ENCODE measurements at places on chromosomes 11 and 22.
A peak's percentile ranks its signal among the peaks of the same experiment; 100 is the strongest.

- peak; percentile 8 for DNase-seq
Observed at GRCh38 chr22:20117633-20118299, 740 bp upstream of the TRMT2A start.

DNA sequence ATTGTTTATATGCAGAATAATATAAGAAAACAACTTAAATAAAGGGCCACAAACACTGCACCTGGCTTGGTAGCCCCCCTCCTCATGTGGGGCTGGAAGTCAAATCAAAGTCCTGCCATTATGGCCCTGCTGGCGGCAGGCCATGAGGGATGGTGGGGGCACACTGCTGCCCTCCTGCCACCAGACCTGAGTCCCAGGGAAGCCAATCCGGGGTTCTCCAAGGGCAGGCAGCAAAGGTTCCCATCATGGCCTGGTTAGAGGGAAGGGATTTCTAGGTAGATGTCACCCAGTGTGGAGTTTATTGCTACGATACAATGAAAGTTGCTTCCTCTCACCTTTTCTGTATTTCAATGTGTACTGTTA is 39.1 kb downstream of the C11orf58 start:
- DNase-seq, result no peak

GRCh38 chr11:1435820-1436467 is 46.2 kb downstream of the BRSK2 start:
- DNase-seq, result peak; percentile 71

GRCh38 chr22:28884747-28885350 is 1.5 kb downstream of the ZNRF3 start:
- DNase-seq, result no peak

- DNase-seq, result no peak
Observed at GRCh38 chr22:43201486-43202219, 14.7 kb upstream of the TTLL12 start.

DNA sequence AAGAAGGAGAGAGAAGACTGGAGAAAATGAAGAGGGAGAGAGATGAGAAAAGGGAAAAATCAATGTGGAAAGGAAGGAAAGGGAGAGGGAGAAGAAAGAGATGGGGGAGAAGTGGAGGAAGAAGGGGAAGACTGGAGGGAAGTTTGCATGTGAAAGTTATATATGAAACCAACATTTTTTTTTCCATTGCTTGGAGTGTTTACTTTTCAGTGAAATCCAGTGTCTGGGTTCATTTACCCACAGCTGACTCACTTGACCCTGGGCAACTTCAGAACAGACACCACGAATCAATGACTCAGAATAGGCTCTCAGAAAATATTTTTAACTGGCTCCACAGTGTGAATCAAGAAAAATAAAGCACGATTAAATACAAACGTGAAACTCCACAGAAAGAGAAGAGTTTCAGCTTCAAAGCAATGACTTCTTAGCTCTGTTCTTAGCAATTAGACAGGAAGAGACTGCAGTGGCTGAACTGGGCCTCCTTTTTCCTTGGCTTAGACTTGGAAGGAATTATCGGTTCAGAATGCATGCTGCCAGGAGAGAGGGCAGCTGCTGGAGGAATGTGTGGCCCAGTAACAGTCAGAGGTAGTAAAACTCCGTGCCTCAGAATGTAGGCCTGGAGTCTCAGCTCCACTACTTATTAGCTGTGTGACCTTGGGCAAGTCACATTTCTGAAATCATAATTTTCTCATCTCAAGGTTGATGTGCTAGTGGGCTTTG is 237.5 kb downstream of the MIAT start:
- no peak for DNase-seq

All from NCI-H146 (cell line).